Large intestine (tissue), 12 donors: ENCODE measurements at places on chromosomes 6 and 20. TPM values are rescaled to one million over a fixed set of nuclear protein-coding genes. Genes with fewer than 3 reads are reported as not detected.

SNX3 gene
- 284 TPM for polyA plus RNA-seq

NECAB3 gene
- 27.8 TPM for polyA plus RNA-seq

BPIFB4 gene
- polyA plus RNA-seq: 0.12 TPM

CNKSR3 gene
- polyA plus RNA-seq: 25.8 TPM

LHFPL5 gene
- polyA plus RNA-seq: 0.33 TPM

SH3BGRL2 gene
- 42.7 TPM for polyA plus RNA-seq

TREM2 gene
- polyA plus RNA-seq: 0.28 TPM

SRSF6 gene
- 222 TPM for polyA plus RNA-seq

HTR1E gene
- polyA plus RNA-seq: 0.07 TPM

GRM1 gene
- polyA plus RNA-seq: 0.04 TPM

TUBB2B gene
- 54.3 TPM for polyA plus RNA-seq

OR2J3 gene
- polyA plus RNA-seq: not detected

PTK7 gene
- 35.7 TPM for polyA plus RNA-seq

TAF4 gene
- polyA plus RNA-seq: 17.4 TPM

GTF2H4 gene
- 24.4 TPM for polyA plus RNA-seq

LRP11 gene
- polyA plus RNA-seq: 28.8 TPM

PXMP4 gene
- polyA plus RNA-seq: 10.2 TPM

ZC3H12D gene
- polyA plus RNA-seq: 3.5 TPM

MOCS1 gene
- 14.6 TPM for polyA plus RNA-seq

HLA-DMA gene
- polyA plus RNA-seq: 25.4 TPM

CHD6 gene
- polyA plus RNA-seq: 24.0 TPM

LY6G6C gene
- 0.25 TPM for polyA plus RNA-seq

AGER gene
- polyA plus RNA-seq: 14.9 TPM

ELMO2 gene
- 40.2 TPM for polyA plus RNA-seq

TREM1 gene
- polyA plus RNA-seq: 0.06 TPM

HLA-F gene
- 8.2 TPM for polyA plus RNA-seq

RIMS4 gene
- 4.1 TPM for polyA plus RNA-seq

PRND gene
- 4.2 TPM for polyA plus RNA-seq

CRISP2 gene
- 0.34 TPM for polyA plus RNA-seq

LY6G6F gene
- polyA plus RNA-seq: 0.07 TPM

PRDM1 gene
- 48.7 TPM for polyA plus RNA-seq

FAM83C gene
- 0.01 TPM for polyA plus RNA-seq

CCM2L gene
- polyA plus RNA-seq: 2.9 TPM

ADISSP gene
- polyA plus RNA-seq: 20.5 TPM

FAM83B gene
- 13.0 TPM for polyA plus RNA-seq

C6orf15 gene
- not detected for polyA plus RNA-seq

CGA gene
- 0.04 TPM for polyA plus RNA-seq

FOXF2 gene
- polyA plus RNA-seq: 25.0 TPM

SLC22A1 gene
- 0.57 TPM for polyA plus RNA-seq

SLC24A3 gene
- polyA plus RNA-seq: 9.9 TPM

FGD2 gene
- polyA plus RNA-seq: 15.5 TPM

CLIC1 gene
- polyA plus RNA-seq: 486 TPM

NKAPL gene
- polyA plus RNA-seq: 0.90 TPM

KIF13A gene
- 34.4 TPM for polyA plus RNA-seq

TOP1 gene
- 79.5 TPM for polyA plus RNA-seq

LY6G5C gene
- polyA plus RNA-seq: 2.6 TPM

IP6K3 gene
- 0.34 TPM for polyA plus RNA-seq

NTSR1 gene
- polyA plus RNA-seq: 1.1 TPM

NMBR gene
- polyA plus RNA-seq: 0.09 TPM

IRF4 gene
- 0.21 TPM for polyA plus RNA-seq

SLC32A1 gene
- 0.03 TPM for polyA plus RNA-seq

HEY2 gene
- 1.8 TPM for polyA plus RNA-seq

WFDC12 gene
- not detected for polyA plus RNA-seq

SNPH gene
- 2.3 TPM for polyA plus RNA-seq

ASIP gene
- polyA plus RNA-seq: 0.27 TPM

SLC22A7 gene
- polyA plus RNA-seq: 1.2 TPM

RBBP8NL gene
- polyA plus RNA-seq: 9.6 TPM
